ENCODE measurements at places on chromosomes 7 and 10.
A peak's percentile ranks its signal among the peaks of the same experiment; 100 is the strongest.

DNA sequence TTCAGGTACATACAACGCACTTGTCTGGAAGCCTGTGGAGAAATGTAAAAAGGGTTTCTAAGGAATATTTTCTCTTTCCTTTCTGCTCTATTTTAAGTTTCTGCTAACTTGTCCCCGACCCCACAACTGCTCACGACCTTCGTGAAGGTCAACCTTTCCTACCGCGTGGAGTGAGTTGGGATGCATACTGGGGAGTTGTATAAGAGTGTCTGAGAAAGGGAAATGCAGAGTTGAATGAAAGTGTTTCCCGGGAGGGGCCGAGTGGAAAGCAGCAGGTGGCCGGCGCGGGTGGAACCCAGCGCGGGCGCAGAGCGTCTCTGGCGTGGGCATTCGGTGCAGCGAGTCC lies 17.9 kb upstream of the ACBD5 start:
- DNase-seq, result no peak

DNA sequence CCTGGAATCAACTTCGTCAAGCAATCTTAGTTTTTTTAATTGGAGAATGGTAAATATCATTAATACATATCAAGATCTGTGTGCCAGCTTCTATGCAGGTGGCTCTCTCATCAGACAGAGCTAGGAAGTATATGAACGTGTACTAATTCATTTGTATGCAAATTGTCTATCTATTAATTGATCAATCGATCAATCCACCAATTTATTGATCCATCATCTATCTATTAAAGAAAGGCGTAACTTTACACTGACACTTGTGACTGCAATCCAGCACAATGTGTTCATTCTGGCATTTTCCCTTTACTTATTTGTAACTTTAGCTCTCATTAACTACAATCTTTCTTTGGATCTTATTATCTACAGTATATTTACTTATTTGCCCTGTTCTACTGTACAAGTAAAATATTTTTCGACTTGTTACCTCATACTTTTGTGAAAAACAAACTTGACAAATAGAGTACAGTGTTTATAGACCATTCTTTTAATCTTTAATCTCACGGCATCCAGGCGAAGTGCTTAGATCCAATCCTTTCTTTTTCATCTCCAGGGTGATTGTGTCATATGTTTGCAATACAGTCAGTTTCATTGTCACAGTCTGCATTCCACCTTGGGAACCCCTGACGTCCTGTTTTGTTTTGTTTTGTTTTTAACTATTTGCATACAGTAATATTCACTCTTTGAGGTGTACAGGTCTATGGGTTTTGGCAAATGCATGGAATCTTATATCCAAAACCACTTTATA lies 22.0 kb upstream of the GHRHR start:
- no peak for DNase-seq

GRCh38 chr7:102992938-102993717 lies 80.3 kb downstream of the LRRC17 start:
- no peak for DNase-seq

- DNase-seq, result no peak
These were observed 226.4 kb downstream of the KIAA1217 start for GRCh38 chr10:24435374-24435773.

GRCh38 chr10:42801135-42801534 lies 18.5 kb downstream of the BMS1 start:
- DNase-seq, result no peak

DNA sequence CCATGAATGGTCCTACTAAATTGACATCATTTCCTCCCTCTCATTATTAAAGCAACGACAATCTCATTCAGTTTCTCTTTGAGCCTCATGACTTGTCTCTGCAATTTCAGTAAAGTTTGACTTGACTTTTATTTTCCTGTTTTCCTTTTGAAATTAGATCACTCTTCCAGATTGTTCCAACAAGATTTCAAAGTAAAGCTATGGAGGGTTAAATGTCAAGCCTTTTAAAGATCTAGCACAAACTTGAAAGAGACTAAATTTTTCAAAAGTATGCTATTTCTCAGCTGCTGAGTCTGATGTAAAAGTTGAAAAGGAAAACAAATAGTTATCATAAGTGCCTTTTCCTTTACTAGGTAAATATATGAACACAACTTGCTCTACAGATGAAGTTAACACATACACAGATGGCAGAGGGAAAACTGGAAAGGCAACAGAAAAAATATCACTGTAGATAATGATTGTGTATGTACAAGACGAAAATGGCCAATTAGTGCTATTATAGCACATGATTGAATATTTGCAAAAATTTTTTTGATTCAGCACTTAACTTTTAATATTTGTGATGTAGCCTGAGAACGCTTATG lies 200.6 kb downstream of the WDR11 start:
- no peak for DNase-seq

- peak; percentile 11 for DNase-seq
These were observed 229.5 kb upstream of the FZD1 start for GRCh38 chr7:91034459-91035368.

DNA sequence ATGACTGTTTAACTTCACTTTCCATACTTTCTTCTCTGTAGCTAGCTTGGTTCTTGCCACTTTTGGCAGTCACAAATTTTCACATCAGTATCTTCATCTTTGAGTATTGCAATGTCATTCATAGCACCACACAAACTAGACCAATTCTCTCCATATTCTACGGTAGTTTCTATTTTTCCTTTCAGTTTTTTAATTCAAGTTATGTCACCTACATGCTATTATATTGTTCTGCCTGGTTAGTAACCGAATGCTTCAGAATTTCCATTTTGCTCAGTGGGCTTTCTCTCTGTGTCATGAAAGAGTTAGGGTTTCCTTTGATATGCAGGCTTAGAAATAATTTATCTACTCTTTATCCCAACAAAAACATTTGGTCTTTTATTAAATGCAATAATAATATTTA lies 896.5 kb downstream of the GATA3 start:
- no peak for DNase-seq

DNA sequence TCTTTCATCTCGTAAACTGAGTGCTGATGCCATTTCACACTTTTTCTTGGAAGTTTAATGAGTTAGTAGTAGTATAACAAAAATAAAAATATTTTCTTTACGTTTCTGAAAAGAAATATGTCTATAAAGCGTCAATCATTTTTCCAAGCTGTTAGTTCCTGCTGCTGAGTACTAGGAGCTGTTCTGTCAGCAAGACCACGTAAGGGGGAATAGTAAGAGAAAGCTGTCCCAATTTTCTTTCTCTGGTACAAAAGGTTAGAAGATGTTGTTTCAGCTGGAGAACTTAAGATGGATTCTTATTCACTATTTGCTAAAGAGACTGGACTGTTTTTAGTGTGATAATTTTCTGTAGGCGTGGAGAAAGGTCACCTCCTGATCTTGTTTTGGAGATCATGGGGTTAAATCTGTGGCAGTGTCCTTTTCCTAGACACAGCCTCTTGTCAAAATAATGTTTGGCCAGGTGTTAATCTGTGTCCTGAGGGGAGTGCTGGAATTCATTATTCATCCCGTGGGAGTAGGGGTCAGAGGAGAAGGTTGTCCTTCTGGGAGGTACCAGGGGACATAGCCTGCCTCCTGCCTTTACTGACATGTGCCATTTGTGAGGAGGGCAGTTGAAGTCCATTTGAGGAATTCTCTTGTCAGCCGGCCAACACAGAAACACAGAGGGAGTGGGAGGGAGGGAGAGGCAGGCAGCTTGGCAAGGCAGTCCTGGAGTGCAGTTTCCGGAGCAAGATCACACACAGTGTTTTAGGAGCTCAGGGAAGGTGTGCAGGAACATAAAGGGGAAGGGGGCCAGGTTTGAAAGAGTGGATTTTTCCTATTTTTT lies 368.7 kb downstream of the AUTS2 start:
- DNase-seq, result no peak

GRCh38 chr7:85757348-85757747 lies 570.5 kb upstream of the SEMA3D start:
- no peak for DNase-seq

- no peak for DNase-seq
These were observed 719.5 kb downstream of the XPNPEP1 start for GRCh38 chr10:109203646-109204353.

DNA sequence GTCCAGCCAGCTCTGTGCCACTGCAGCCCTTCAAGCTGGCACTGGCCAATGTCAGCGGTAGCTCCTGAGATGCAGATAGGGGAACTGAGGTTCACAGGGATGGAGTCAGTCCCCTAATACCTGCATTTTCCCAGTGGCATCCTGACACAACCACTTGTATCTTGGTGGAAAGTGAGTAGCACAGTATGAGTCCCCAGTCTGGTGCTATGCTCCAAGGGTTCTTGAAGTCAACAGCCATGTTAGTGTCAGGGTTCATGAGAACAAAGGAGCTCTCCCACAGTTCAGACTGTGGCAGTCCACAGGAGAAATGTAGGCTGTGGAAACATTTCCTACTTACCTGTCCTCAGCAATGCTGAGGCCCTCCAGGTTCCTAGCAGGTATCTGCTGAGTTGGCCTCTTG lies 115.5 kb downstream of the ZNF736 start:
- no peak for DNase-seq

Measured in DMS79 (cell line).